Neural crest cell (in vitro differentiated cells): ENCODE measurements at places on chromosomes 3 and 15. TPM values are rescaled to one million over a fixed set of nuclear protein-coding genes. Genes with fewer than 3 reads are reported as not detected.

DNA sequence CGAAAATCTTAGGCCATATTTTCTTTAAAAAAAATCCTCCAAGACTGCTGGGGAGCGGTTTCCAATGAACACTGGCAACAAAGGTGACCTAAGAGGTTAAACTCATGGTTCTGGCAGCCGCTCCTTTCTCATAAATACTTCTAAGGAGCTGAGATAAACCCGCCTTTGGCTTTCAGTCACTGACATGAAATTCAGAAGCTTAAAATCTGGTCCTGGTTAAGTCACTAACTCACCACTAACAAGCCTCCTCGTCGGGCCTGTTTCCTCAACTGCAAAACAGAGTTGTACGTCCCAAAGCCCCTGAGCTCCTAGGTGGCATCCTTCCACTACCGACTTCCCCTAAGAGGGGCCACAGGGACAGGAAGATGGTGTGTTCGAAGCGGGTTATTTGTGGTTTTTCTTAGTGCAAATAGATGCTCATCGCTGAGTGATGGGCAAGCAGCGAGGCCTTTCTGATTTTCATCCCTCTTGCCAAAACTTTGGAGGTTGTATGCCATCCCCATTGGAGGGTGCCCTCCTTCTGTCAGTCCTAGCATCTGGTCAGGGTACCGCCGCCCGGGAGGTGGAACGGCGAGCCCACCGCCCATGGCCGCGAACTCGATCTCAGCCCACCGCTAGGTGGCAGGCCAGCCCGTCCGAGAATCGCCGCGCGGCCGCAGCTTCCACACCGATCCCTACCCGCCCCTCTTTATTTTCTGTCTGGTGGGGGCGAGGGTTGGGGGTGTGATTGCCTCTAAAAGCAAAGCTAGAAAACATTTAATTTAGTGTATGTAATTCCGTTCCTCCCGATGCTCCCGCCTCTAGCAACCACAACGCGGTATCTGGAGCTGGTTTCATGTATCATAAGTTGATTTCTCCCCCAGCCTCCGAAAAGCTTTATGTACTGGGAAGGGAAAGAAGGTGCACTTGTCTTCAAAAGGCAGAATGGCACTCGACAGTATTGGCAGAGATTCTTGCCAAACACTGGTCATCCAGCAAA lies 4.6 kb downstream of the BCL6 start:
- peaks cover 50% of the 10 kb centered on the region for H3K4me1 ChIP-seq
- no peak overlapping the region for H3K27ac ChIP-seq
- peaks cover 34% of the 10 kb centered on the region for H3K27me3 ChIP-seq
- peak; percentile 75 for DNase-seq
- H3K4me3 ChIP-seq = peak overlapping the region; percentile 96
- no peaks in the 10 kb centered on the region for H3K36me3 ChIP-seq

DNA sequence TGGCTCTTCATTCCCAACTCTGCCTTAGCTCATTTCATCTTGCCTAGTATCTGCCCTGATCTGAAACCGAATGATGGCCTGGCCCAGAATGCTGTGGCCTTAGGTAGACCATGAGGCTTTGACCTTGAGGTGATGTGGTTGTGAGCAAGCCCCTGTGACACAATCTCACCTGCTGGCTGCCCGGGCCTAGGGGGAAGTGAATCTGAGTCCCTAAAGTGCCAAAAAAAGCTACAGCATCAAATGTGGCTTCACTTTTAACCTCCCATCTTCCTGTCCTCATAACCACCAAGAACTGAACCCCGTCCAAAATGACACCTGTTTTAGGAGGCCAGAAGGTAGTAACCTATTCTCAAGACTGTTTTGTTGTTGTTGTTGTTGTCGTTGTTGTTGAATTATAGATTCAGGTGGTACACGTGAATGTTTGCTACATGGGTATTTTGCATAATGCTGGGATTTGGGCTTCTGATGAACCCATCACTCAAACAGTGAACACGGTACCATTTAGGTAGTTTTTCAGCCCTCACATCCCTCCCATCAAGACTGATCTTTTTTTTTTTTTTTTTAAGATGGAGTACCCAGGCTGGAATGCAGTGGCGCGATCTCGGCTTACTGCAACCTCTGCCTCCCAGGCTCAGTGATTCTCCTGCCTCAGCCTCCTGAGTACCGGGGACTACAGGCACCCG lies 54.6 kb downstream of the MCCC1 start:
- H3K27ac ChIP-seq = peak overlapping the region; percentile 32
- H3K4me1 ChIP-seq = no peaks in the 10 kb centered on the region
- peaks cover 26% of the 10 kb centered on the region for H3K36me3 ChIP-seq
- DNase-seq = no peak

GRCh38 chr15:68450192-68450591 lies 18.2 kb upstream of the ITGA11 start:
- H3K27ac ChIP-seq = no peak overlapping the region
- no peak for DNase-seq
- H3K36me3 ChIP-seq = no peaks in the 10 kb centered on the region
- peaks cover 4% of the 10 kb centered on the region for H3K4me1 ChIP-seq
- no peak overlapping the region for H3K4me3 ChIP-seq

The LSMEM2 gene
- total RNA-seq = not detected in 2 replicates

The ANKRD63 gene
- not detected in 2 replicates for total RNA-seq

The CAMK2N2 gene
- total RNA-seq = 4.7 and 5.6 TPM in 2 replicates

The NR2F2 gene
- 147 and 150 TPM in 2 replicates for total RNA-seq
